ENCODE measurements at places on chromosomes 3 and 15.
A peak's percentile ranks its signal among the peaks of the same experiment; 100 is the strongest.

- peak; percentile 48 for DNase-seq
These were observed 116.1 kb downstream of the KLF13 start for GRCh38 chr15:31442699-31443111.

- DNase-seq: no peak
These were observed 246.5 kb downstream of the ULK4 start for GRCh38 chr3:41715376-41715775.

DNA sequence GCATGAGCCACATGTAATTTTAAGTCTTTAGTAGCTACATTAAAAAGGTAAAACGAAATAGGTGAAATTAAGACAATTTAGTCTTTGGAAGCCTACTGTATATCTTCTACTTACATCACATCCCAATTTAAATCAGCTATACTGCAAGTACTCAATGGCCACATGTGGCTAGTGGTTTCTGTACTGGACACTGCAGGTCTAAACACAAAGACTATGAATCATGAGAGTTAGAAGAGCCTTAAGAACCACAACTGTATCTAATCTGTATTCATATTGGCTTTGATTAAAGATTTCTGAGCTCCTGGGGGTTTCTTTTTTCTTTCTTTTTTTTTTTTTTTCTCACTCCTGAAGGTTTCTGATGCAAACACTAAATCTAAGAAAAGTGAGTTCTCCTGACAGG lies 2.3 kb upstream of the EIF1B start:
- no peak for DNase-seq

DNA sequence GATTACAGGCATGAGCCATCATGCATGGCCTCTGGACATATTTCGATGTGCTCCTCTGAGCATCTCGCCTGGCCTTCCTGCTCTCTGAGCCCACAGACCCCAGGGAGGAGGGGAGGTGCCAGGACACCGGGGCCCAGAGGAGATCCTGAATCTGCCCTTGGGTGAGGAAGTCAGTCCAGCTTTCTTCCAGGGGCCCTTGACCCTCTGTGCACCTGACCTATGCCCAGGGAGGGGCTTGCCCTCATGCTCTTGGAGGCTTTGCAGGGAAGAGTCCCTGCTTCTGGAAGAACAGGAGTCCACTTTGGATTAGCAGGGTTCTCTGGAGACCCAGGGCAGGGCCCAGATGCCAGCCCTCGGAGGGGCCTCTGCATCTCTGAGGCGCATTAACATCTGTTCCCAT lies 1.4 kb downstream of the ACSBG1 start:
- DNase-seq: no peak

- DNase-seq: no peak
These were observed 19.8 kb upstream of the FAM107A start for GRCh38 chr3:58596834-58597518.

- peak; percentile 42 for DNase-seq
These were observed 17.1 kb downstream of the LIMD1 start for GRCh38 chr3:45611628-45612081.

GRCh38 chr3:58679446-58679845 lies 12.9 kb upstream of the FAM3D start:
- no peak for DNase-seq

DNA sequence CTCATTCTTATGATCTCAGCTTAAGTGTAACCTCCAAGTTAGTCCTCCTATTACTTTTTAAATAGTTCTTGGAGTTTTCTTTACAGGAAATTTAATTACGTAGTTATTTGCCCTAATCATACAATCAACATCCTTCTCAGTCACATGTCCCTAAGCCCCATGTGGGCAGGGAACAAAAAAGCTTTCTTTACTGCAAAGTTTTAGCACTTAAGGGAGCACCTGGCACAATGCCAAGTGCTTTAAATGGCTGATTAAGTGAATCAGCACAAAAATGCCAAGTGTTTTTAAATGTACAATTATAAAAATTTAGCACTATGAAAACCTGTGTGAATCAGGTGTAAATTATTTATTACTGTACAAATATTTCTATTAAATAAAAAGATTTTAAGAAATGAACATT lies 445.3 kb downstream of the C3orf38 start:
- DNase-seq: no peak

- DNase-seq: no peak
These were observed 310.4 kb downstream of the PLCL2 start for GRCh38 chr3:17195192-17195611.

- DNase-seq: peak; percentile 73
These were observed 79.5 kb downstream of the IQSEC1 start for GRCh38 chr3:12993517-12994356.

- no peak for DNase-seq
These were observed 96.6 kb downstream of the SEMA6D start for GRCh38 chr15:47813748-47814384.

DNA sequence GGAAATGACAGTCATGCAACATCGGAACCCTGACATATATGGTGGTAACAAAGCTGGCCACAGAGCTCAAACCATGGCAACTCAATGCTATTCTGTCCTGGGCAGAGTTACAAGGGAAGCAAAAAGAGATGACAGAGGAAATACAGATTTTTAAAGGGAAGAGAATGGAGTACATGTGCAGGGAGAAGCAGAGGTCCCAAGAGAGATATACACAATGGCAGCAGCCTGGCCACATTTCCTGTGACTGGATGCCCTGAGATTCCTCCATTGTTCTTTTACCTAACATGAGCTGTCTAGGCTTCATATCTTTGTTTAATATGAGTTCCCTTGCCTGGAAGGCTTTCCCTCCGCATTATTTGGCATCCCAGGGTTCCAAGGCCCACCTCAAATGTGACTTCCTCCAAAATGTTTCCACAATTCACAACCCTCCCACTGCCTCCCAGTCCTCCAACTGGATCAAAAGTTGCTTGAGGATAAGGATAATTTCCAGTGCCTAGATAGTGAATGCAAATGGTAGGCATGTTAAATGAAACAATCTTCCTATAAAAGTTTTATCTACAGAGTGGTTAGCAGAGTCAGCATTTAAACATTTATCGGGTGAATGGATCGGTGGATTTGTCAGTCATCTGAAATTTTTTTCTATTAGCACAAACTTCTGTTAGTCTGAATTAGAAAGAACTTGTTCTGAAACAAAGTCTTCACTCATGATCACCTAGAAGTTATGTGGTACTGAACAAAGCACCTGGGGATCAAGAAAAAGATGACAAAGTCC lies 86.2 kb downstream of the DHX30 start:
- DNase-seq: no peak

- no peak for DNase-seq
These were observed 922.2 kb downstream of the ROBO1 start for GRCh38 chr3:78845605-78846004.

- DNase-seq: peak; percentile 9
These were observed 159.2 kb upstream of the PPP2R3A start for GRCh38 chr3:135806317-135806716.

- no peak for DNase-seq
These were observed 30.3 kb downstream of the SYNM start for GRCh38 chr15:99135194-99135593.

DNA sequence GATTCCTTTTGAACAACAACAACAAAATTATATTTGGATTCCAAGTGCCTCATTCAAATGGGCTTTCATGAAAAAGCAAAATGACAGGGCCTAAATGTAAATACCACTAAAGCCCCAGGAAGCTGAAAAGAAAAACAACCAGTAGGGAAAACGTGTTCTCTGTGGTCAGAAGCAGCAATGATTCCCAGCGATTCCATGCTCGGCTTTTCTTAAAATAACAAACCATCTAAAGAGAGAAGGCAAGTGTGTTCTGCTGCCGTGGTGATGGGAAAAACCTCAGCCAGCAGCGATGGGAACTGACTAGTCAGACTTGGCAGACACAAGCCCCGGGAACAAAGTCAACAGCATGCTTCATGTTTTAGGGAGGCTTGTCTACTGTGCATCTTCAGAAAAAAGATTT lies 153.6 kb downstream of the TNIK start:
- DNase-seq: peak; percentile 23

GRCh38 chr15:87300146-87300545 lies 956.4 kb downstream of the NTRK3 start:
- no peak for DNase-seq

DNA sequence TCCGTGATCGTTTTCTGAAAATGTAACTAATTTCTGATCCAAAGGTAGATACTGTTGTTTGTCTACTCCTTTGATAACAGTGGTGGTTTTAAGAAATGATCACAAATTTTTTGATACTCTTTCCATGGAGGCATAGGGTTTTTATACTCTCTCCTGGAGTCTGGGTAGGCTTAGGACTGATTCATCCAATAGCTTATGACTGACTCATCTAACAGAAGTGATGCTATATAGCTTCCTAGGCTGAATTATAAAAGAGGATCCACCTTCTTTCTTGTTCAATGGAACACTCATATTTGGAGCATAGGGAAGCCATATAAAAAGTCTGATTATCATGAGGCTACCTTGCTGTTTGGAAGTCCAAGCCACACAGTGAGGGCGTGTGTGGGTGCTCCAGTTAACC lies 84.3 kb downstream of the CHST2 start:
- DNase-seq: no peak

- no peak for DNase-seq
These were observed 1.3 kb upstream of the LYSMD4 start for GRCh38 chr15:99734575-99734974.

- DNase-seq: no peak
These were observed 209.0 kb downstream of the ARRDC4 start for GRCh38 chr15:98169551-98169950.

GRCh38 chr15:59256482-59256881 lies 49.8 kb downstream of the LDHAL6B start:
- no peak for DNase-seq

DNA sequence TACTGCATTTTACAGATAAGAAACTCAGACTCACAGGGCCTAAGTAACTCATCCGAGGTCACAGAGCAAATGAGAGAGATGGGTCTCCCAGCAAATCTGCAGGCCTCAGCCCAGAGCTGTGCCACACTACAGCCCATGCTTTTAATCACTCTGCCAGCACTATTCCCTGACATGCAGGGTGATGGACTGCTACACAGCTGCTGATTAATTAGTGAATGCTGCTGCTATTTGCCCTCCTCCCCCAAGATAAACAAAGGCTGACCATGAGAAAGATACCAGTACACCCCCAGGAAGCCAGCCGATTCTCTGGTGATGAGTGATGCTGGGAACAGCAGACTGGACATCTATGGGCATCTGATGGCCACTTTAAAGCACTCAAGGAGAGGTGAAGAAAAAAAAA lies 39.3 kb downstream of the RFTN1 start:
- DNase-seq: no peak

DNA sequence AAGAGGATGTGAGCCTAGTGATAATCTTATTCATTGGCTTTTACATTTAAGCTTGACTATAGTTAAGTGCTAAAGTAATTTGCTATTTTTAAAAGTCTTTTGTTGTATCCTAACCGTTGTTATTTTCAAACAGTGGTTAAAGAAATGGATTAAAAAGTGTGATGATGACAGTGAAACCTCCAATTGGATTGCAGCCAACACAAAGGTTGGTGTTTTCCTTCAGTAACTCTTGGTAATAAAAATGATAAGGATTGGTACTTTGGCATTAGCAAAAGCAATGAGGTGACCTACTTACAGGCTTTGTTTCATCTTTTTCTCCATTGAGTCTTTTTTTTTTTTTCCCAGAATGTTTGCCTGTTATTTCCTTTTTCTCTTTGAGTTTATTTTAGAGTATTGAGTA lies 87.5 kb upstream of the GOLGA6B start:
- no peak for DNase-seq

- DNase-seq: no peak
These were observed 266.0 kb downstream of the EPHA3 start for GRCh38 chr3:89373434-89373833.

DNA sequence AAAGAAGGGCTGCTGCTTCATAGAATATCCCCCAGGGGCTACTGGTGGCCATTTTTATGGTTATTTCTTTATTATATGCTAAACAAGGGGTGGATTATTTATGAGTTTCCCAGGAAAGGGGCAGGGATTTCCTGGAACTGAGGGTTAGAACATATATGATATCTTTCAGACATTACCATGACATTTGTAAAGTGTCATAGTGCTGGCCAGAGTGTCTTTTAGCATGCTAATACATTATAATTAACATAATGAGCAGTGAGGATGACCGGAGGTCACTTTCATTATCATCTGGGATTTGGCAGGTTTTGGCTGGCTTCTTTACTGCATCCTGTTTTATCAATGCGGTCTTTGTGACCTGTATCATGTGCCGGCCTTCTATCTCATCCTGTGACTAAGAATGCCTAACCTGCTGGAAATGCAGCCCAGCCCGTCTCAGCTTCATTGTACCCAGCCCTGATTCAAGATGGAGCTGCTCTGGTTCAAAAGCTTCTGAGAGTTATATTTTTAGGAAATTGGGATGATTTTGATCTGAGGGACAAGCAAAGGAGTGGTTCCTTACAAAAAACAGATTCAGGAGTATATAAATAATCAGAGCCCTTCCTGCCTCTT lies 9.1 kb upstream of the ZBTB20 start:
- peak; percentile 16 for DNase-seq

DNA sequence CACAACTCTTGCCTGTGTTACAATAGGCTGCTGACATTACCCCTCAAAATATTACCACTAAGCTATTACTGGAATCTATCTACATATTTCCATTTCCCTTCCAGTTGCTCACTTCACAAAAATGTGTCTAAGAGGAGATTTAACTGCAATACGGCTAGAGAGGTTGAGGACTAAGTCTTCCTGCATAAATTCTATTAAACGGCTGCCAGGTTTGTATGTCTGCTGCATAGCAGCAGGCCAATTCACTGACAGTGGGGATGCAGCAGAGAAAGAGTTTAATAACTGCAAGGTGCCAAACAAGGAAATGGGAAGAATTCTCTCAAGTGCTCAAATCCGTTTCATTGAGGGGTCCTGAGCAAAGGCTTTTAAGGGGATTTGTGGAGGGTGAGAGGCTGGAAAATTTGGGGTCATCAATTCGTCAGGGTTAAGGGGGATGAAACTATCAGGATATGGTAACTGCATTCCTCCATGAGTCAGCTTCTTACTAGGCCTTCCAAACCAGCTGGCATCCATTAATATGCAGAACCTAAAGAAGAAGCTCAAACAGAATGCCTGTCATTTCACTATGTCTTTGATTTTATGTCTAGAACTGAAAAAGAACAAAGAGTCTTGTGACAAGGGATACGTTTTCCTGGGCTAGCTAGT lies 675.6 kb downstream of the TBL1XR1 start:
- no peak for DNase-seq

DNA sequence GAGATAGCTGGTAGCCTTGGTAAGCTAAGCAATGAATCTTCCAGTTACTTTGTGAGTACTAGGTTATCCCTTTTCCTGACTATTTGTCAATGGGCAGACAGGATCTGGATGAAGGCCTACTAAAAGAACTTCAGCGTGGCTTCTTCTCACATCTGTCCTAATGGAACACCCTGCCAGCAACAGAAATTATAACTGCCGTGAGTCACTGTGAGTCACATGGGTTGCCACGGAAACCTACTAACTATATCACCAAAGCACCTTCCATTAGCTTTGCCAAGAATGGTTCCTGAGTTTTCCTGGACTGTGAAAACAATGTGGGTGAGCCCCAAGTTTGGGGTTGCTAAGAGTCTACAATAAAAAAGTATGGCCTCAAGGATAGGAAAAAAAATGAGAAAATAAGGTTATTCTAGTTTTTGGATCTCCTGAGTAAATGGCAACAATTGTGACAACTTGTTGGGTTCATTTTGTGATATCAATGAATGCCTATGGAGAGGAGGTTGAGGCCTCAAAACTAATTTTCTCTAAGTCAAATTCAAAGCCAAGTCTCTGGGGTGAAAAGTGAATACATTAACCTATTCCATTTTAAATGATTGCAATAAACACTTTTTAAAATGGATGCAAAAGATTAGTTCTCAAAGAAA lies 195.1 kb upstream of the ICE2 start:
- DNase-seq: peak; percentile 90
